ENCODE measurements at places on chromosomes 12 and 14. TPM values are rescaled to one million over a fixed set of nuclear protein-coding genes. Genes with fewer than 3 reads are reported as not detected.
A peak's percentile ranks its signal among the peaks of the same experiment; 100 is the strongest.

UBE3B gene
- 48.4 TPM for total RNA-seq

DNA sequence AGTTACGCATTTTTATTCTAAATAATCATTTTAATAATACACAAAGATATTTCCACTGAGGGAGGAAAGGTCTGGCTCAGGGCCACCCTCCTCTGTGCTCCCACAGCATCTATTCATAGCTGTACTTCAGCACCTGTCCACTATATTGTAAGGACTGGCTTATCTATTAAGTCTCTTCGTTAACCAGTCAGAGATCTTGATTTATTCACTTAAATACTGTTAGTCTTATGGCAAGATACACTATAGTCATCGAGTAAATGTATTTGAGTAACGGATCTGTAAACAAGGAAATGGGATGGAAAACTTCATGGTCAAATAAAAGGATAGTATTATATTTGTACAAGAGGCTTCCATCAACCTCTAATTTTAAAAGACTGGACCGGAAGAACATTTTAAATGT, 54.6 kb downstream of the SPTLC2 start:
- DNase-seq = no peak
- H3K4me3 ChIP-seq = no peak overlapping the region
- H3K4me1 ChIP-seq = no peaks in the 10 kb centered on the region
- H3K36me3 ChIP-seq = peaks cover 60% of the 10 kb centered on the region

GRCh38 chr12:66942741-66943465, 264.0 kb upstream of the GRIP1 start:
- H3K4me3 ChIP-seq = no peak overlapping the region
- H3K27ac ChIP-seq = no peak overlapping the region
- peaks cover 8% of the 10 kb centered on the region for H3K4me1 ChIP-seq

- no peak overlapping the region for H3K27ac ChIP-seq
- no peak for DNase-seq
- no peaks in the 10 kb centered on the region for H3K27me3 ChIP-seq
Observed at GRCh38 chr12:50214018-50214417, 46.8 kb upstream of the CERS5 start.

ABCC9 gene
- 32.4 TPM for total RNA-seq

- no peak overlapping the region for H3K4me3 ChIP-seq
- peaks cover 70% of the 10 kb centered on the region for H3K4me1 ChIP-seq
- no peaks in the 10 kb centered on the region for H3K27me3 ChIP-seq
- no peaks in the 10 kb centered on the region for H3K36me3 ChIP-seq
Observed at GRCh38 chr14:54718046-54718445, 151.1 kb downstream of the SAMD4A start.

SLC17A8 gene
- not detected for total RNA-seq

- H3K27me3 ChIP-seq = no peaks in the 10 kb centered on the region
- H3K4me3 ChIP-seq = no peak overlapping the region
- H3K27ac ChIP-seq = no peak overlapping the region
- no peaks in the 10 kb centered on the region for H3K4me1 ChIP-seq
Observed at GRCh38 chr12:105626653-105627052, 296.2 kb downstream of the C12orf75 start.

LAG3 gene
- 3.3 TPM for total RNA-seq

CCDC184 gene
- 3.3 TPM for total RNA-seq

DNA sequence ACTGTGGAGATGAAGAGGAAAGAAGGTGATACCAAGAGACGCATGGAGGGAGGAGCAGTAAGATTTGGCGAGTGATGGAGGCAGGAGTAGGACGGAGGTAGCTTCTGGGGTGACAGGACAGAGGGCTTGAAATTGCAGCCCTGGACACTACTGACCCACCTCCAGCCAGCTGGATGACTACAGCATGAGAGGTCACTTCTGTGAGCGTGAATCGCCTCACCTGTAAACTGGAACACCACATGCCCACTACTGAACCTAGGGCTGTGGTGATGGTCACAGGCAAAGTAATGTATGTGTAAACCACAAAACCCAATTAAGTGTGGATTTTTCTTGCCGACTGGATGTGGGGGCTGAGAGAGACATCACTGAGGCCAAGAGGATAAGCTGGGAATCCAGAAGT, 6.6 kb upstream of the KRT4 start:
- DNase-seq = no peak
- H3K4me1 ChIP-seq = peaks cover 11% of the 10 kb centered on the region
- H3K27me3 ChIP-seq = peaks cover 6% of the 10 kb centered on the region
- H3K36me3 ChIP-seq = no peaks in the 10 kb centered on the region
- H3K4me3 ChIP-seq = no peak overlapping the region

OS9 gene
- total RNA-seq = 122 TPM

- H3K27me3 ChIP-seq = no peaks in the 10 kb centered on the region
- H3K36me3 ChIP-seq = no peaks in the 10 kb centered on the region
- H3K27ac ChIP-seq = no peak overlapping the region
- H3K4me1 ChIP-seq = no peaks in the 10 kb centered on the region
- H3K4me3 ChIP-seq = no peak overlapping the region
Observed at GRCh38 chr14:62947301-62947700, 98.0 kb downstream of the KCNH5 start.

DNA sequence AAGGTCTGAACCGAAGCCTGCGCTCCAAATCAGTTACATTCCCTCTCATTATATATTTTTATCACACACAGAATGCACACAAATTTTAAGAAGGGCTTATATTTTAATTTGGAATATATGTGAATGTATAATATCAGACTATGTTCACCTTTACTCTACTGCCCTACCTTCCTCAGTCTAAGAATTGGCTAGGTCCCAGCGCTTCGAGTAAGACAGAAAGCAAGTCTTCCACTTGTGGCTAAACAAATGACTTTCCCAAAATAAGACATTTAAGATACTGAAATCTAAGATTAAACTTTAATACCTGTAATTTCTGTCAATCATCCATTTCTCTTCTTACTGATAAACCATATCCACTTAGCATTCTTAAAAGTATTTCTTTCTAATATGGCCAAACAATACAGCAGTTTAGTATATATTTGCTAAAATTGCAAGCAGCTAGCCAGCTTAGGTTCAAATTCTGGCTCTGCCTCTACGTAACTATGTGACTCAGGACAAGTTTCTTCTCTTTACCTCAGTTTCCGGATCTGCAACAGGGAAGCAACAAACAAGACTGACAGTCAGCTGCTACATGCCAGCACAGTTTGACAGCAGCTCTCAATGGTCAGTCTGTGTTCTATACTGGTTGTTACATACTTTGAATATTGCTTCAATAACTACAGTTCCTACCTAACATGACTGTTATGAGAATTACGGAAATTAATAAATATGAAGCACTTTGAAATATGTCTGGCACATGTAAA, 2.0 kb downstream of the INTS13 start:
- peaks cover 34% of the 10 kb centered on the region for H3K4me1 ChIP-seq
- H3K36me3 ChIP-seq = no peaks in the 10 kb centered on the region
- H3K27me3 ChIP-seq = no peaks in the 10 kb centered on the region
- no peak overlapping the region for H3K4me3 ChIP-seq
- H3K27ac ChIP-seq = peak overlapping the region; percentile 94
- DNase-seq = no peak

DNA sequence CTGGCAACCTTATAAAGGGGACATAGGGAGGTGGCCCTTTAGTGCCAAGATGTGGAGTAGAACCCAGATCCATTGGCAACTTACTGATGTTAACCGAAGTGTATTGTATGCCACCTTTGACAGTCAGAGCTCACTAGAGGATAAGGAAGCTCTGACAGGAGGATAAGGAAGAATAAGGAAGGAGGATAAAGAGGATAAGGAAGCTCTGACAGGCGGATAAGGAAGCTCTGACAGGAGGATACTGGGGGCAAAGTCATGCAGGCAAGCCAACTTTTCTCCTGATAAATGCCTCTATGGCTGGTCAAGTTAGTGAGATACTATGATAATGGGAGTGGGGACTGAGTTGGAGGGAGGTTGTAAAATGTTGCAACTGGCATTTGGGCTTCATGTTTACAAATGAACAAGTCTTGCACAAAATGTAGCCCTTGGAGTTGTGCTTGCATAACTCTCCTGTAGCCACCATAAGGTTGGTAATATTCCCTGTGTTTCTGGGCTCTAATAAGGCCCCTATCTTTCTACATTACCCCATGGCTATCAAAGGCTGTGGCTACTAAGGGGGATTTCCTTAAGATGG, 17.7 kb upstream of the DHRS2 start:
- H3K4me1 ChIP-seq = no peaks in the 10 kb centered on the region
- no peak overlapping the region for H3K4me3 ChIP-seq
- H3K27ac ChIP-seq = no peak overlapping the region
- H3K27me3 ChIP-seq = peaks cover 3% of the 10 kb centered on the region
- H3K36me3 ChIP-seq = no peaks in the 10 kb centered on the region
- DNase-seq = no peak

GRCh38 chr14:94081386-94081820, 293 bp downstream of the IFI27L1 start:
- peaks cover 6% of the 10 kb centered on the region for H3K36me3 ChIP-seq
- DNase-seq = no peak
- H3K27ac ChIP-seq = peak overlapping the region; percentile 97
- peak overlapping the region; percentile 90 for H3K4me3 ChIP-seq

DNA sequence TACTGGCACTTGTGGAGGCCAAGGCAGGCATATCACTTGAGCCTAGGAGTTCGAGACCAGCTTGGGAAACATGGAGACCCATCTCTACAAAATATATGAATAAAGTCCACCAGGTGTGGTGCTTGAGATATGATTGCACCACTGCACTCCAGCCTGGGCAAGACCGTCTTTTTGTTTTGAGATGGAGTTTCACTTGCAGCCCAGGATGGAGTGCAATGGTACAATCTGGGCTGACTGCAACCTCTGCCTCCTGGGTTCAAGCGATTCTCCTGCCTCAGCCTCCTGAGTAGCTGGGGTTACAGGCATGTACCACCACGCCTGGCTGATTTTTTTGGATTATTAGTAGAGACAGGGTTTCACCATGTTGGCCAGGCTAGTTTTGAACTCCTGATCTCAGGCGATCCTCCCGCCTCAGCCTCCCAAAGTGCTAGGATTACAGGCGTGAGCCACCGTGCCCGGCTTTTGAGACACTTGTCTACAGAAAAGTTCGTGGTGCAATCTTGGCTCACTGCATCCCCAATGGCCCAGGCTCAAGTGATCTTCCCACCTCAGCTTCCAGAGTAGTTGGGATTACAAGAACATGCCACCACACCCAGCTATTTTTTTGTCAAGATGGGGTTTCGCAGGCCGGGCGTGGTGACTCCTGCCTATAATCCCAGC, 16.3 kb upstream of the ATP5F1B start:
- H3K27ac ChIP-seq = no peak overlapping the region
- no peak overlapping the region for H3K4me3 ChIP-seq
- DNase-seq = no peak
- peaks cover 53% of the 10 kb centered on the region for H3K36me3 ChIP-seq

DNA sequence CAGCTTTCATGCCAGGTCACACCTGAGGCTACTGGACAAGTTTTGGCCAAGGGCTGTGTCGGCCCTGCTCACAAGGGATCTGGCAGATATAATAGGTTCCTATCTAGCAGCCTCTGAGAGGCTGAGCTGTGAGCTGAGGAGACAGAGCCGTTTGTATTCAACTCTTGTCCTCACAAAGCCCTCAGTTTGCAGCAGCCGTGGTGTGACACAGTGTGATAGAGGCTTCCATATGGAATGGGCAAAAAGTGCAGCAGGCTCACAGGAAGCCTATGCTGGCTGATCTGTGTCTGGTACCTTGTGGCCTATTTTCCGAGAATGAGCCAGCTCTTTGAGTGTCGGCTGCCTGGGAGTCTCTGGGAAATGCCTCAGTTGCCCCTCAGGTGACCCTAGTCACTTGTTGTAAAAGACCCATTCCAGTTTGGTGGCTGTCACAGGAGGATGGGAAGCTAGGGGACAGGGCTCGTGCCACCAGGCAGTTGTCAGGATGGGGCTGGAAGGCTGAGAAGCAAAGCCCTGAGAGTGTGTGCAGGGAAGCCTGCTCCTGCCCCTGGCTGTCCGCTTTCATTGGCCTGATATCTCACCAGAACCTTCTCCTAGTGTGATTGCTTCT, 16.1 kb downstream of the VRTN start:
- no peak overlapping the region for H3K4me3 ChIP-seq
- no peaks in the 10 kb centered on the region for H3K36me3 ChIP-seq
- peaks cover 19% of the 10 kb centered on the region for H3K27me3 ChIP-seq
- DNase-seq = no peak
- no peaks in the 10 kb centered on the region for H3K4me1 ChIP-seq
- H3K27ac ChIP-seq = no peak overlapping the region

KRT73 gene
- not detected for total RNA-seq

- H3K36me3 ChIP-seq = no peaks in the 10 kb centered on the region
- H3K27ac ChIP-seq = peak within 1 kb of the TSS; percentile 84
- H3K4me1 ChIP-seq = peaks cover 17% of the 10 kb centered on the region
- DNase-seq = peak; percentile 82
- peak within 1 kb of the TSS; percentile 97 for H3K4me3 ChIP-seq
Observed at GRCh38 chr12:125065021-125065918, at the start of gene AACS. TSS of gene AACS (plus strand) at chr12:125065435. CDS start at chr12:125065585, 150 bp downstream.

All from sigmoid colon (tissue), 7 donors.